CD4-positive, alpha-beta T cell treated with Interleukin-15 for 1 hour (primary cell): ENCODE measurements at places on chromosomes 6 and 20.

DNA sequence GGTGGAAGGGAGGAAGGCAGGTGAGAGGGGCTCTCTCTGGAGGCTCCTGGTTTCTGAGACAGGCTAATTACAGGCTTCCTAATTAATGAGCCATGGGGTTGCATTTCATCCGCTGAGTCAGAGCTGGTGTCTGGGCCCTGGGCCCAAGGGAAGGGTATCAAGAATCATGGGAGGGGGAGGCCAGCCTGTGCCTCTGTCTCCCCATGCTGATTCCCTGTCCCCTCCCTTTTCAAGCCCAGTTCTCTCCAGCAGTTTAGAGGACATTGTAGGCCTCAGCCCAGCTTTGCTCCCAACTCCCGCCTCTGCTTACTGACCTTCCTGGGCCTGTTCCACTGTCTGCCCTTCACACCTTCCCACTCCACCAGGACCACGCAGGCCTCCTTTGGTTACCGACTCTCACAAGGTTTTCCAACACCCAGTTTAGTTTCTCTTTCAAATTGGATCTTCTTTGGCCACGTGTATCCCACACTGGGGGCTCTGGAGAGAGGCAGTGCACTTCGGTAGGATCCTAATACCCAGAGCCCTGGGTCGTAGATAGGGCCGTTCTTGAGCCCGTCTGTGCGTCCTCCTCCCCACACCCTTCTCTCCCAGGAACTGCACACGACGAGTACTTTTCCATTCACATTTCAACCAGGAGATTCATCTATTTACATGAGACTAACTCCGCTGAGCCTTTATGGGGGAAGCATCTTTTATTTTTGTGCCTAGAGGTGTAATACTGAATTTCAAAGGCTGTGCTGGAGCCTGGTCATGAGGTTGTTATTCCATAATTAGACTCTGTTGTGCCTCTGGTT lies 18.2 kb upstream of the AVP start:
- DNase-seq, result no peak

- DNase-seq, result no peak
Measured at GRCh38 chr6:116380346-116380745, 9.6 kb downstream of the DSE start.

- DNase-seq, result no peak
Measured at GRCh38 chr20:38131588-38132121, 33.4 kb downstream of the TGM2 start.

DNA sequence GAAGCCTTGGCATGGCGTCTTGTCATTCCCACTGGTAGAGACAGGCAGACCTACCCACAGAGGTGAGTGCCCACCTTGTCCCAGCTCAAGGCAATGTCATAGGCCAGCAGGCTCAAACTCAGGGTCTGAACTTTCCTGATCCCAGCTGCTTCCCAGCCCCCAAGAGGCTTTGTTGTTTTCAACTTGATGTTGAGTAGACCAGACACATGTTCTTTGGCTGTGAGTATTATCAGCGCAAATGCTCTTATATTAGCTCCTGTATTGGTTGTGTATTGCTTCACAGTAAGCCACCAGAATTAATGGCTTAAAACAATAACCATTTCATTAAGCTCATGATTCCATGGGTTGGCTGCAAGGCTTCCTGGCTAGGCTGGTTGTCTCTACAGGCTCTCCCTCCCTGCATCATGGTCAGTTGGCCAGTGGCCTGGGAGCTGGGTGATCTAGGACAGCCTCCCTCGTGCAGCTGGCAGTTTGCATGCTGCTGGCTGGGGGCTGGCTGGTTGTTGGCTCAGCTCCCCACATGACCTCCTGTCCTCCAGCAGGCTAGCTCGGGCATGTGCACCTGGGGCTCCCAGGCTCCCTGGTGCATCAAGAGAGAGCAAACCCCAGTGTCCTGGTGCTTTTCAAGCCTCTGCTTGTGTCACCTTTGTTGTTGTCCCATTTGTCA lies 21.6 kb downstream of the TOX2 start:
- DNase-seq, result no peak

- no peak for DNase-seq
Measured at GRCh38 chr6:19519941-19520340, 317.2 kb upstream of the ID4 start.

- no peak for DNase-seq
Measured at GRCh38 chr6:137099689-137100403, 55.1 kb upstream of the IL20RA start.
